ENCODE measurements at places on chromosomes 6 and 20.

GRCh38 chr6:153162646-153163045, 31.6 kb upstream of the RGS17 start:
- no peak for DNase-seq

GRCh38 chr6:25590986-25591385, 61.0 kb upstream of the SCGN start:
- DNase-seq: no peak

- no peak for DNase-seq
These were observed 81.6 kb downstream of the MRPL14 start for GRCh38 chr6:44045672-44046015.

DNA sequence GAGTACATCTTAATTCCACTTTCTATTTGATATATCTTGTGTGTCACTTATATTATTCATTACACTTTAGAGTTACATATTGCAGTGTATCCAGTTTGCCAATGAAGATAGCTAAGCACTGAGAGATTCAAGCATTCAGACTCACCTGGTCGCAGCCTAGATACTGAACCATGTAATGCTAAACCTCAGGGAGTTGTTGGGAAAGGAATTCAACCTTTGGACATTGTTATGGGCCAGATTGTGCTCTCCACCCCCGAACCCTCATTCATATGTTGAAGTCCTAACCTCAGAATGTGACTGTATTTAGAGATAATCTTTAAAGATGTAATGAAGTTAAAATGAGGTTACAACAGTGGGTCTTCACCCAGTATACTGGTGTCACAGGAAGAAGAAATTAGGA, 13.8 kb upstream of the KIF16B start:
- DNase-seq: no peak

GRCh38 chr6:41263267-41263666, 23.2 kb downstream of the TREM1 start:
- no peak for DNase-seq

DNA sequence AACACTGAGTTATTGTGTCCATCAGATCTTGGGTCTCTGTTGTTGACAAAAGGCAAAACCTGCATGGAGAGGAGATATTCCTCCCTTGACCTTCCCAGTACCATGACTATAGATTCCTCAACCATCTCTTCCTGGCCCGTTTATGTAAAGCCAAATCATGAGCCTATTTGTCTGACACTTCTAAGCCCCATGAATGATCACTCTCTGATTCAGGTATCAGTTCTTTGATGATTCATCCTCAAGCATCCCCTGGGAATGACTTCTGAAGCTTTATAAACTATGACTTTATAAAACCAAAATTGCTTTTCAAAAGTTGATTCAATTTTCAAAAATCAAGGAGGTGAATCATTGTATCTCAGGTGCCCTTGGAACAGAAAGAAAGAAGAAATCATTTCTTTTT, 78.7 kb upstream of the LOC128125822 start:
- DNase-seq: no peak

DNA sequence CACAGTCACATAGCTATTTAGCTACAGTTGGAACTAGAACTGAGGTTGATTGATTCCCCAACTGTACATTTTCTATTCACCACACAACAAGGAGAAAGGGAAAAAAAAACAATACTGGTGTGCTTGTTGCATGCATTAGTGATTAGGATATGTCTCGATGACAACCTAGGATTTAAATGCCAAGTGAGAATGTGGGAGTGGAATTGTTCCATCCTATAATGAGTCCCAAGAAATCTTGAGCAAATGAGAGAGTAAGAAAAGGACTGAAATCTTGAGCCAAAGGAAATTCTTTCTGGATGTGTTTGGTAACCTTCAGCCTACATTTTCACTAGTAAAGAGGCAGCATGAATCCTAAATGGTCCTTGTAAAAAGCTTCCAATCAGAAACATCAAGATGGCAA, 232.7 kb downstream of the HIVEP2 start:
- no peak for DNase-seq

GRCh38 chr6:35725721-35726438, 11.0 kb upstream of the ARMC12 start:
- no peak for DNase-seq

DNA sequence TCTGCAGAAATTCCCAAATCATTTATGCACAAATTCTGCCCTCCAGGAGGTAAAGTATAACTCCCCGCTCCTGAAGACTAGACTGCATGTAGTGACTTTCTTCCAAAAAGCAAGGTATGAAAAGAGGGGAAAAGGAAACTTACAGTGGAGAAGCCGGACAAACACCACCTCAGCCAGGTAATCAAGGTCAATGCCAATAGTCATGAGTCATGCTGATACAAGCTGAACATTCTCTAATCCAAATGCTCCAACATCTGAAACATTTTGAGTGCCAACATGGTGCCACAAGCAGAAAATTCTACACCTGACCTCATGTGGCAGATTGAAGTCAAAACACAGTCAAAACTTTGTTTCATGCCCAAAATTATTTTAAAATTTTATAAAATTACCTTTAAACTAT, 165.6 kb downstream of the FOXA2 start:
- no peak for DNase-seq

GRCh38 chr6:13417431-13417830, 70.0 kb downstream of the GFOD1 start:
- DNase-seq: no peak

DNA sequence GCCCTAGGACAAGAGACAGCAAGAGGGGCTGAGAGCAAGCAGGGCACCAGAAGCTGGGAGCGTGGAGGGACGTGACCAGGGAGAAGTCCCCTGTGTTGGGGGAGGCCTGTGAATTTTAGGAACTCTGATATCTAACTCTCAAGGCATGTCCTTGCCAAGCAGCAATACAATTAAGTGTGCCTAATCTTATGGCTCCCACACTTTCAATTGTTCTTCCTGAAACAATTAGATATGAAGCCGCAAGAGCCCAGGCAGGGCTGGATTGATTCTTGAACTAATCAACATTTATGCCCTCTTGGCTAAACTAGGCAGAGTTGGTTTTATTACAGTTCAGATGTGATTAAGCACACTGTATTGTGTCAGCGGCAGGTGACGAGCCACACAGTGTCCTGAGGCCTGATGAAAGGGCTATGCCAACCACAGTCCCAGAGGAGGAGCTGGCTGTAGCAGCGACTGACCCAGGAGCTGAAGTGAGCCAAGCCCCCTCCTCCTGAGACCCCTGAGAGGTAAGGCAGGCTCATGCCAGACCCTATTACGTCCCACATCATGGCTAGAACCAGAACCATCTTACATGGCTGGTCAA, 4.2 kb upstream of the MAVS start:
- DNase-seq: no peak

DNA sequence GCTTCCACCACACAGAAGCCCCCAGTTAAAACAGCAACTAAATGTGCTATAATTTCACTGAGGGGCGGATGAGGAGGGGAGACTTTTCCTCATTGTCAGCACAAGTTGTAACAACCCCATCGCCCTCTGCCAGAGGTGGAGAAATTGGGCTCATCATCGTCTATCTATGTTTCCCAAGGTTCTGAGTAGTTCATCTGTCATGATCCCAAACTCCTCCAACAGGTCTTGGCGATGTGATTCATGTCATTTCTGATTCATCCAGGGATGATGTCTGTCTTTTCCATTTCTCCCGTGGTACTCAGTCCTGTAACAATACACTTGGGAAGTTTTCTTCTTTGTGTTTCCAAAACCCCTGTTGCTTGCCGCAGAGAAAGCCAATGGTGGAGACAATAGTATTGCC, 51.0 kb downstream of the TFAP2A start:
- DNase-seq: no peak

GRCh38 chr20:62872184-62872847, 10.7 kb upstream of the TCFL5 start:
- no peak for DNase-seq

- DNase-seq: no peak
These were observed 336.2 kb downstream of the FOXA2 start for GRCh38 chr20:22248051-22248667.

DNA sequence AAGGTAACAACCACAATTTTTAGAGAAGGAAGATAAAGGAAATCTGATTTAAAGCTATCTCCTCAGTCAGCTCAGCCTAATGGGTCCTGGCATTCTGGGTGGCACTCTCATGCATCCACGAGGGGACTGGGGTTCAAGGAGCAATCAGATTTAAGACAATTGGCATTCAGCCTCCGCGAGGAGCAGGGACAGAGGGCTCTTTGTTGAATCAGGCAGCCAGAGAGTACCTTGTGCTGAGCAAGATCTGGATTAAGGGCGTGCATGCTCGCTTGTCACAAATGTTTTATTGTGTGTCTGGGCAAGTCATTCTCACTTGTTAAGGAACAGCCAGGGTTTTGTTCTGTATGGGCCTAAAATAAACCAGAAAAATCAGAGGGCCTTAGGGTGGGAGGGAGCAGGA, 475.3 kb upstream of the NRSN1 start:
- DNase-seq: no peak

DNA sequence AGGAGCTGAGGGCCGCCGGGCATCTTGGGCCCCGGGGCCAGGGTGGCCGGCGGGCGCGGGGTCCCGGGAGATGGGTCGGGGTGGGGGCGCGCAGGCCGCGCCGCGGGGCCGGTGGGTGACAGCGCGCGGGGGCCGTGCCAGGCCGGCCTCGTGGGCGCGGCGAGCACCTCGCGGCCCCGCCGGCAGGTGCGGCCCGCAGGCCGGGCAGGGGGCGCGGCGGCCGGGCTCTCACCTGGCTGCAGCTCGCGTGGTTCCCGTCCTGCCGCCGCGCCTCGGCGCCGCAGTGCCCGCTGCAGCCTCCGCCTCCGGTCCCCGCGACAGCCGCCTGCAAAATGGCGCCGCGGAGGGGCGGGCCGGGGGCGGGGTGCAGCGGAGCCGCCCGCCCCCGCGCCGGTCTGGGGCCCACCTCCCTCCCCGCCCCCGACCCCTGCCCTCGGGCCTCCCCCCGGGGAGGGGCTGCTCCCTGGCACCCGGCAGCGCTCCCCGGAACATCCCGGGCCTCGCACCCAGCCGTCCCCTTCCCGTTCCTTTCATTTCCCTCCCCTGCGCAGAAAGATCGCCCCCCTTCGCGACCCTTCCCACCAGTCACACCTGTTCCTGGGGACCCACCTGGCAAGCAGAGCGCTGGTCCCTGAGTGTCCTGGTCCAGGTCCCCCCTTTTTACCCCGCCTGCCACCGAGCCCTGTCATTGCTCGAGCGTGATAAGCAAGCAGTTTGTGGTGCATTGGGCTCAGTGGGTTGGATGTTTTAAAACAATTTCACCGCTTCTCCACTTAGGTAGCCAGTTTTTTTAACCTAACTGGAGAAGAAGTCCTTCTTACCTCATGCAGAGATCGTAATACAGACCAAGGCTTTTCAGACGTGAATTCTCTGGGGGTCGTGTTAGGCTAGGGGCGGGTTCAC, at the start of gene SLC23A2:
Gene SLC23A2 (minus strand): TSS at position 337 of the 903 bp plus-strand sequence. CDS start 68,948 bp downstream, outside the sequence.
- no peak for DNase-seq

GRCh38 chr20:17488916-17489600, 42.1 kb downstream of the BFSP1 start:
- no peak for DNase-seq

- DNase-seq: peak; percentile 18
These were observed 204.4 kb upstream of the ID4 start for GRCh38 chr6:19632786-19633185.

DNA sequence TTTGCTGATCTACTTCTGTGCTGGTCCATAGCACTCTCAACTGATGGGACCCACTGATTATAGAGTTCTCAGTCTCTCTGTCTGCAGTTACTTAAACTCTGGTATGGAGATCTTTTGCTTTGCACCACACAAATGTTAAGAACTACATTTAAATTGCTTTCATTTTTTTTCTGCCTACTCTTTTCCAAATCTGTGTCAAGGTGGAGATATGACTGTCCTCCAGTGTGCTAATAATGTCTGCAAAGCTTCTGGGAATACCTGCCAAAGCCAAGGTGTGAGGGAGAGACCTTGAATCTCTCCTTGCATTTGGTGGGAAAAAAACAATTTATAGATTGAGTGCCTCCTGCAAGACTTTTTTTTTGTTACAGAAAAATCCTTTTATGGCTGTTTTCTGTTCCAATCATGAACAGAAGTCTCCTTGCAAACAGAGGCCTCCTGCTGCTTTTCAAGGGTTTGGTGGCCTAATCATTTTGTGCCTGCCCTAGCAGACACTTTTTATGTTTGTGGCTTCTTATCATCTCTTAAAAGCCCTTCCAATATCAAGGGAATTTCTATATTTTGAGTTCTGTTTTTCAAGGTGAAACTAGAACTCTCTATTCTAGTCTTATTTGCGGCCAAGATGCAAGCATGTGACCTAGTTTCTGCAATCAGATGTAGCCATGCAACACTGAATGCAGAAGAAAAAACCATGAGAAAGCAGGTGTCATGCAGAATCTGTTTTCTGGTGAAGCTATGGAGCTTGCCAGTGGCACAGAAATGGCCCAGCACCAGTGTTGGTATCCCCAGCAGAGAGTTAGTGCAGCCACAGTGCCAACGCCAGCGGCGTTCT, 23.2 kb upstream of the AKIRIN2 start:
- DNase-seq: no peak

- no peak for DNase-seq
These were observed 19.4 kb upstream of the MRGBP start for GRCh38 chr20:62776692-62777527.

DNA sequence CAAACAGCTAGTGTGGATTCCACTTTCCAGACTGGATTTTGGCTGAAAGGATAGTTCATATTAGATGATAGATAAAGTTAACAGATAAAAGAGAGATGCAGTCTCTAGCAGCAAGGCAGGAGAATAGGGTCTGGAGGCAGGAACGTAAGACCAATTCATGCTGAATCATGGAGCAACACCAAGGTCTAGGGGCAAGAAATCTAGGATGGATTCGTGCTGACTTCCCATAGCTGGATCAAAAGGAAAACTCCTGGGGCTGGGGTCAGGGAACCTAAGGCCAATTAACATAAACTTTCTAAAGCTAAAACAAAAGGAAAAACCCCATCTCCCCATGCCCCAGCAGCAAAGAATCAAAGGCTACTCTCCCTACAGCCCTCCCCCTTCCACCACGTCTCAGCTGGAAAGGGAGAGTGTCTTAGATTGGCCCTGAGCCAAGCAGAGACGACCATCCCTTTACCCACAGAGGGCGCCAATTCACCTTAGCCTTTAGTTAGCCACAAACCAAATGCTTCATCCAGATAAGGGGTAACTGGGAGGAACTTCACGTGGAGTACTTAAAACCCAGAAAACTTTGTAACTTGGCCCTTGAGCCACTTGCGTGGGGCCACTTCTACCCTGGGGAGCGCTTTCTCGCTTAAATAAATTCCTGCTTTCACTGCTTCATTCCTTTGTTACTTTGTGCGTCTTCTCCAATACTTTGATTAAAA, 7.6 kb downstream of the TREM1 start:
- DNase-seq: peak; percentile 30

- DNase-seq: no peak
These were observed 205.5 kb downstream of the TFAP2B start for GRCh38 chr6:51024126-51024525.

GRCh38 chr6:144395014-144395413, 109.9 kb downstream of the UTRN start:
- DNase-seq: no peak
